Activated T-helper 1 cell treated with anti-CD3 and anti-CD28 coated beads, Interleukin-2, amount 50 U/mL, for 16 hours (primary cell): ENCODE measurements at places on chromosomes 12 and 14.

- no peak for DNase-seq
These were observed 454.1 kb downstream of the PCNX1 start for GRCh38 chr14:71361336-71361735.

- no peak for DNase-seq
These were observed 46.0 kb downstream of the TECPR2 start for GRCh38 chr14:102408724-102409123.

GRCh38 chr12:91316907-91317269 lies 134.3 kb upstream of the DCN start:
- no peak for DNase-seq

- DNase-seq: no peak
These were observed 257.0 kb upstream of the MGAT4C start for GRCh38 chr12:86513226-86513625.

DNA sequence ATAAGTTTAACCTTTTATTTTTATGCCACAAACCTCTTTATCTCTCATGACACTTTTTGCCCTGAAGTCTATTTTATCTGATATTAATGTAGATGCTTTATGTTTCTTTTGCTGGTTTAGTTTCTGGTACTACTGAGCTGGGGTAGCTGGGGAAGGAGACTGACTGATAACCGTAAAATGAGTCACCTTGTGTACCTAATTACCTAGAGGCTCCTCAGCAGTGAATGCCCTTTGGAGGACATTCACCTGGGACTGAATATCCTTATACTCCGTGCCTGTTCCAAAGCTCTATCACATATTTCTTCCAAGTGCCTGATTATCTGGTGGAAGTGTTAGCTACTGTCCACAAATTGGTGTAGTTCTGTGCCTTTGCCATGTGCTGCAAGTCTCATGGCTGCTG lies 13.9 kb downstream of the ATL1 start:
- no peak for DNase-seq

DNA sequence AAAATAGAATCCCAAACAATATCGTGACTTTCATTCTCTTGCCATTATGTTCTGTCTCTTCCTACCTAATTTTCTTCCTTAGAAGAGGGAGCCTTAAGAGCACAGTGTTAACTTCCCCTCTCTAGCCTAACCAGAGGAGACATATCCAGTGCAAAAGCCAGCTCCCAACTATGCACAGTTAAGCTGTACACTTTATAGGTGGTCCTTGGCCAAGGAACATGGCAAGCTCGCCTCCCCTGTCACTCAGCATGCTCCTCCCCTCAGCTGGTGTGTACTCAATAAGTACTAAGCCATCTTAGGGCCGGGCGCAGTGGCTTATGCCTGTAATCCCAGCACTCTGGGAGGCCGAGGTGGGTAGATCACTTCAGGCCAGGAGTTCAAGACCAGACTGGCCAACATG lies 255.1 kb upstream of the TMPO start:
- no peak for DNase-seq

GRCh38 chr14:53921027-53921426 lies 35.6 kb downstream of the BMP4 start:
- no peak for DNase-seq

DNA sequence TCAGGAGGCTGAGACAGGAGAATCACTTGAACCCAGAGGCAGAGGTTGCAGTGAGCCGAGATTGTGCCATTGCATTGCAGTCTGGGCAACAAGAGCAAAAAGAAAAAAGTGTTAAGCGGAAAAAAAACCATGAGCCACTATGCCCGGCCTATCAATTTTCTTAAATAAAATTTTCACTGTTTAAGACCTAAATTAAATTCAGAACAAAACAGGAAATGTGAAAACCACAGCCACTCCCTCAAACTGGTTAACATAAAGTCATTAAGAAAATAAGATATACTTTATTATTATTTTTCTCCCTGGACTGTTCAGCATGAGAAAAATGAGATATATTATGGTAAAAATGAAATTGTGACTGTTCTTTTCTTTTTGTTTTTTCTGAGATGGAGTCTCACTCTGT lies 44.6 kb upstream of the GCH1 start:
- DNase-seq: no peak

- no peak for DNase-seq
These were observed 24.3 kb downstream of the NCOR2 start for GRCh38 chr12:124543052-124543589.

GRCh38 chr12:1197264-1198018 lies 206.4 kb downstream of the ERC1 start:
- DNase-seq: no peak

DNA sequence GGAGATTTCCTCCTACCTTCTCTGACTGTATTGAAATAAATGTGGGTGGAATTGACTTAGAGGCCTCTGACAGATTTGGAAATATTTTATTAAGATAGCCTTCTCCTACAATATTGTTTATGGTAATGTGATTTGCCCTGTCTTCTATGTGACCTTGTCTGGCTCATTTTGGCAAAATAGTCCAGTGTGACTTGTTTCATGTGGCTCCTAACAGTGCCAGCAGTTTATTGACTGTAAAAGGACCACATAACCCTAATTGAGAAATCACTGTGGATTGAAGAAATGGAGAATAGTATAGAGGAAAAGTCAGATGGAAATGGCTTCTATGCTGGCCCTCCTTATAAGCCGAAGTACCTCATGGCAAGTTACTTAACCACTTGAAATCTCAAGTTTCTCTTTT lies 170.9 kb upstream of the PTPRQ start:
- no peak for DNase-seq

DNA sequence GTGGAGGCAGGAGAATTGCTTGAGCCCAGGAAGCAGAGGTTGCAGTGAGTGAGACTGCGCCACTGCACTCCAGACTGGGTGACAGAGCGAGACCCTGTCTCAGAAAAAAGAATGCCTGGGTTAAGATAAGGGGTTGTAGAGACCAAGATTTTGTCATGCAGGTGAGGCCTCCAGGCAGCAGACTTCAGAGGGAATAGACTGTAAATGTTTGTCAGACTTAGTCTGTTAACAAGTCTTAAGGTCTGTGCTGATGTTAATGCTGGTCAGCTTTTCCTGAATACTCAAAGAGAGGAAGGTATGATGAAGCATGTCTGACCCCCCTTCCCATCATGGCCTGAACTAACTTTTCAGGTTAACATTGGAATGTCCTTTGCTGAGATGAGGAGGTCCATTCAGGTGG lies 83.0 kb upstream of the FUT8 start:
- no peak for DNase-seq

DNA sequence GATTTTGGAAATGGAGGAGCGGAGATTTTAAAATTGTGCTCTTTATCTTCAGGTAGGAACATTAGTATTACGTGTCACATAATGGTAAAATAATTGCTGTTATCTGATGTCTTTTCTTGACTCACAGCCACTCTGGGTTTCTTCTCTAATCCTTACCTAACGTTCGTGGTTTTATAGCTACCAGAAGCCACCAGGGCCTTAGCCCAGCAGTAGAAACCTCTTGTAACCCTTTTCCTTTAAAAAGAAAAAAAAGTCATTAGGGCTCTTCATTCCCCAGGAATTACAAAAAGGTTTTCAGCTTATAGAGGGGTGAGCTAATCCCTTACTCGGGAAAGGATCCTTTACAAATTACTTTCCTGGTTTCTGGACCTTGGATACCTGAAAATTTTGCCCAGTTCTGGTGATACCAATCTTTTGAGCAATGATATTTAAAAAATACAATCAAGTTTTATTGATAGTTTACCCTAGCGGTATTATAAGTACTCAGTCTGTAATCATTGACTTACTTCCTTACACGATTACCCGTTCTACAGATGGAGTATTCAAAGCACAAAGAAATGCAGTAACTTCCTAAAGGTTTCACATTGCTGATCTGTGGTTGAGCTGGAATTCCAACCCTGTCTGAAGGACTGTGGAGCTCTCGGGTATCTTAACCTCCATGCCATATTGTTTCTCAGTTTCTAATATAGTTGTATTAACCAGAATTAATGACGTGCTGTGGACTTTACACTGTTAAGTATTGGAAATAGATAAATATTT lies 1.6 kb downstream of the GABARAPL1 start:
- no peak for DNase-seq

GRCh38 chr12:89089264-89089663 lies 263.0 kb downstream of the DUSP6 start:
- DNase-seq: no peak

DNA sequence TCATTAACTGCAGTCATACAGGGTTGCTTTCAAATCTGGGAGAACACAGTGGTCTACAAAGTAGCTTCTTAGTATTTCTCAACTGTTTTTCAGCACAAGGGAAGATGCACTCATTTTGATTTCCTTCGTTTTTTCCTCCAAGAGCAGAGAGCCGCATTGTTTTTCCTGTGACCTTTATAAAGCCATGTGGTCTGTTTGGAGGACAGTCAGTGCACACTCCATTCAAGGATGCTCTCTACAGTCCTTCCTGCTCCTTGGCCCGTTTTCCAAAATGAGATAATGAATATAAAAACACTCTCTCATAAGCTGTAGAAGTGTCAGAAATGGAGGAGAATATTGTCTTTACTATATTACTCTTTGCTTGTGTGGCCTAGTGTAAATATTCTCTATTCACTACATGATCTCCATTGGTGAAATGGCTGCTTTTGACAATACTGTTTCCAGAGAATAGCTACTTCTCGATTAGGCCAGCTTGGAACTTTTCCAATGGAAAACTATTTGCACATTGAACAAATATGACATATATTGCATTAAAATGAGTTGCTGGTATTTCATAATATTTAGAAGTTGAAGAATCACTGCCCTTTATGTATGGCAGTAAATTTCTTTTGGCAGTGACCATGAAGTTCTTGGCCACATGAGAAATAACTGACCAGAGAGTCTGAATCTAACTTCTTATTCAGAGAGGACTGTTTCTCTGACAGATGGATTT lies 393.1 kb upstream of the RGS6 start:
- no peak for DNase-seq

GRCh38 chr14:47626151-47627035 lies 49.0 kb downstream of the MDGA2 start:
- no peak for DNase-seq

DNA sequence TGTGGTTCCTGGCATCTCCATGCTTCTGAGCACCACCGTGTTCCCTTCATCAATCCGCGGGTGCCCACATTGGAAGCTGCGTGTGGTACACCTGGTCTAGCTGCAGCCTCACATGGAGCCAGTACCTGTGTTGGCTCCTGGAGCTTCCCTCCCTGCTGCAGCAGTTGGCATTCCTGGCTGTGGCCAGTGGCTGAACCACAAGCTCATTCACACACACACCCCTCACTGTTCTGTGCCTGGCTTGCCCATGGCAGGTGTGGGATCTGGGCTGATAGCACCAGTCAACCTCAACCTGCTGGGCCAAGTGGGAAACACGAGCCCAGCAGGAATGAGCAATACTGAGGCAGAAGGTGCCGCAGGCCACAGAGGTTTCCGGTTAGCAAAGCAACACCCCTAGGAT lies 256.2 kb upstream of the LRFN5 start:
- no peak for DNase-seq

DNA sequence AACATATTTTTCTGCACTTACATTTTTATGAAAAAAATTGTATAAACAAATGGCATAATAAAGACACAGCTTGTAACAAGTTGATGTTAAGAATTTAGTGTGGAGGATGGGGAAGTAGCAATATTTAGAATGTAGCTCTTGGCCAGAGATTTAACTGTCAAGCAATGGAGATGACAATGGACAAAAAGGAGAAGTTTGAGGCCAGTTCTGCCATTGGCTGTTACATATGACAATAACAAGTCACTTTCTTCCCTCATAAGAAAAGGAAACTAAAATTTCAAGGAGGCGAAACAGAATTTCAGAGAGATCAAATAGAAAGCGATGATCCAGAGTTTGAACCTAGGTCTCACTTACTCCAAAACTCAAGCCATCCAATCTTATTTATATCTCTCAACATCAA lies 122.8 kb upstream of the CCDC175 start:
- no peak for DNase-seq

DNA sequence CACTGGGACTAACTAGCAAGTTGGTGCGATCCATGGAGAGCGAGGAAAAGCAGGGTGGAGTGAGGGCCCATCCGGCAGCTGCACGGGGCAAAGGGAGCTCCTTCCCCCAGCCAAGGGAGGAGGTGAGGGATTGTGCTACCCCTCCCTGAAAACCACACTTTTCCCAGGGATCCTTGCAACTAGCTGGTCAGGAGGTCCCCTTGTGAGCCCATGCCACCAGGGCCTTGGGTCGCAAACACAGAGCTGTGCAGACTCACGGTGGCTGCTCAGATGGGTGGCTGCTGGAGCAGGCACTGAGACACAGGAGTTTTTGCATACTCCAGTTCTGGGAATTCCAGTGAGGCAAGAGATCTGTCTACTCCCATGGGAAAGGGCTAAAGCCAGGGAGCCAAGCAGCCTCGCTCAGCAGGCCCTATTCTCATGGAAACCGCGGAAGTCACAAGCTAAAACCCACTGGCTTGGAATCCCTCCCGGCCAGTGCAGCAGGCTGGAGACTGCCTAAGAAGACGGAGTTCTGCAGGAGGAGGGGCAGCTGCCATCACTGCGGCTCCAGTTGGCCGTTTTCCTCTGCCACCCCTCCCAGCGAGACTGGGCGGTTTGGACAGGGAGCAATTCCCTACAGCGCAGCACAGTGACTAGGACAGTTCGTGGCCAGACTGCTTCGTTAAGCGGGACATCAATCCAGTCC lies 10.9 kb upstream of the ZNF705A start:
- DNase-seq: no peak

DNA sequence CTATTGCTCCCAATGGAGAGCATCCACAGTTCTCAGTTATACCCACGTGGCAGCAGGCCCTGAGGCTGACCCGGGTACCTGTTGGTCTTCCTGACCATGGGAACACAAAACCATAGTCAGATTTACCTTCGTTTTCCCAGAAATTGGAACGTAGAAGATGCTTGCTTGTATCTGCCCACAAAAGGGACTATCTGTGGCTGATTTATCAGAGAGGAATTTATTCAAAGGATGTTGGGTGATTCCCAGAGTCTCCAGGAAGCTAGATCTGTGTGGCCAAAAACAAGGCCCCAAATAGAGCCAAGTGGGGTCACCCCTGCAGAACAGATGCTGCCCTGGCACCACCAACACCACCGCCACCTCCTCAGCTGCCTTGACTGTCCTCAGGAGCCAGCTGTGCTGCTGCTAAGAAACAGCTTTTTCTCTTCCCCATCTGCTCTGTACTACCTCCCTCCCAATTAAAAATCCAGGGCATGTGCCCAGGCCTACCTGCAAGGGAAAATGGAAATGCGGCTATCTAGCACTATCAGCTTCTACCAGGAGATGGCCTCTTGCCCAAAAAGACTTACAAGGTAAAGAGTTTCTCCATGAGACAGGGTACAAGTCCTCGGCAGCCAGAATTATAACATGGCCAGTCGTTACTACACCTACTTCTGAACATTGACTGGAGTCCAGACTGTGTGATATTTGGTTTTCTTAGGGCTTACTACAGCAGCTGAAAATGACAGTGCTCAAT lies 128.6 kb upstream of the PLEKHG7 start:
- DNase-seq: no peak
